ENCODE measurements at places on chromosomes 13 and 19.

DNA sequence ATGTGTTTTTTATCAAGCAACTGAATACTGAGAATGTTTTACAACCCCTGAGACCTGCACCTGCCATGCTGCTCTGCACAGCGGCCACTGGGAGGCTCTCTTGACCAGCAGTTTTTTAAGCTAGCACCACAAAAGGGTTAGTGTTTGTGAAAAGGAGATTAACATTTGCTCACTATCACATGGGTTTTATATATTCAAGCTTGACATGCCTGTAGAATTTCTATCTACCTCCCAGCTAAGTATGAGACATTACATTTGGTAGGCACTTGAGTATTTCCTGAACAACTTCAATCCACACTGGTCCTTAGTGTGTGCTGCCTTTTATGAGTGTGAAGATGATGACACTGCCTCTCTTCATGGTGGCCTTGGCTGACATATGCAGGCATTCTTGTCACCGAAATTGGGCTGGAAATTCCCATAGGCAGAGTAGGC lies 1238.9 kb downstream of the UQCRFS1 start:
- DNase-seq = no peak

DNA sequence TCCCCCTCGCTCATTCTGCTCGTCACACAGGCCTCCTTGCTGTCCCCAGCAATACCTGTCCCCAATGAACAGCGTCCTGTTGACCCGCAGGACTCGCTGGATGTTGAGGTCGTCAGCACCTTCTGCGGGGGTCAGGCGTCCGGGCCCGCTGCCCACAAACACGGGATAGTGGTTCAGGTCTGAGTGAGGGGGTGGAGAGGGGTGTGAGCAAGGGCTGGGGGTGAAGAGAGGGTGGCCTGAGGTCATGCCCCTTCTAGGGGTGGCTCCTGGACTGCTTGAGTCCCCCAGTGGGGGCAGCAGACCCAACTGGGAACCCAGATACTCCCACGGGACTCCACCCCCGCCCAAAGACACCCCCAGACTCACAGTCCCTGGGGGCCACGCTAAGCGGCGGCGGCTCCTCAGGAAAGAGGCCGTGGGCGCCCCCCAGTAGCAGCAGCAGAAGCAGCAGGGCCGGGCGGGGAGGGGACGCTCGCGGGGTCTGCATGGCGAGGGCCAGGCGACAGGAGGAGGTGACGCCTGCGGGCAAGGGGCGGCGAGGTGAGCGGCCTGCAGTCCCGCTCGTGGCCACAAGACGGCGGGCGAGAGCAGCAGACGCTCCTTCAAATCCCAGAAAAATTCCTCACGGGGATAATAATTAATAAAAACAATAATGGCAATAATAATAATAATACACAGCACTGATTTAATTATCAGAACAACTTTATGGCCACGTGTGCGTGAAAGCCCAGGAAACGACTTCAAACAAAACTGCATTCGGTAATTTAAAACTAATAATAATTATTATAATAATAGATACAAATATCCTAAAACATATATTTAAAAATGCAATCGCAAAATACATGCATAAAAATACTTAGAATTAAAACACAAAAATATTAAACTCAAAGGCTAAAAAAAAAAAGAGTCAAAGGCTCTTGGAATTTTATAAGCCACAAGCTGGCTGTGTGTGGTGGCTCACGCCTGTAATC lies 1.2 kb downstream of the SEMA6B start:
- DNase-seq = peak; percentile 40

DNA sequence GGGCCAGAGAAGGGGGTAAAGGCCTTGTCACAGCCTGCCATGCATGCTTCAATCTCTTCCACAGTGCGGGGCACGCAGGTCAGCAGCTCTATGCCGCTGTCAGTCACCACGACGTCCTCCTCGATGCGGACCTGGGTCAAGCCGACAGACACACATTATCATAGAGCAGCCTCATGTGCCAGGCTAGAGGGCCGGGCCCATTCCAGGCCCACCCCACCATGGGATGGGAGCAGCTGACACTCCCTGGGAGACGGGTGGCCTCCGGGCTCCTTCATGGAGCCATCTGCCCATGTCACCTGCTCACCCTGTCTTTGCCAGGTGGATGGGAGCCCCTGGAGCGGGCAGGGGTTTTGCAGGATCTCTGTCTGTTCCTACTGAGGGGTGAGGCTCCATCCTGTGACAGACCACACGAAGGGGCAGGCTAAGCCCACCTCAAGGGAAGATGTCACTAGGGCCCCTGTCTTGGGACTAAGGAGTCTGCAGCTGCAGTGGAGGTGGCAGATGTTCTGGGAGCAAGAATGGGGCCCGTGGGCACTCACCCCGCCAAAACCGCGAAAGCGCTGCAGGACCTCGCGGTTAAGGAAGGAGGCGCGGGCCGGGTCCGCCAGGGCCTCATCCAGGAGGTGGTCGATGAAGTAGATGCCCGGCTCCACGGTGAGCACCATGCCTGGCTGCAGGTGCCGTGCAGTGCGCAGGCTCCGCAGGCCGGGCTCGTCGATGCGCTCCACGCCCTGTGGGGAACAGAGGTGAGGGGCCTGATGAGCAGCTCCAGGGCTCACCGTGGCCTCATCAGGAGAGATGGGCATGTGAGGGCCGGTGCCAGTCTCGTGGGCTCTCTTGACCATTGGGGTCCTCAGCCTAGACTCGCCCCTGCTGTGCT lies 14.1 kb downstream of the CEBPG start:
- no peak for DNase-seq

DNA sequence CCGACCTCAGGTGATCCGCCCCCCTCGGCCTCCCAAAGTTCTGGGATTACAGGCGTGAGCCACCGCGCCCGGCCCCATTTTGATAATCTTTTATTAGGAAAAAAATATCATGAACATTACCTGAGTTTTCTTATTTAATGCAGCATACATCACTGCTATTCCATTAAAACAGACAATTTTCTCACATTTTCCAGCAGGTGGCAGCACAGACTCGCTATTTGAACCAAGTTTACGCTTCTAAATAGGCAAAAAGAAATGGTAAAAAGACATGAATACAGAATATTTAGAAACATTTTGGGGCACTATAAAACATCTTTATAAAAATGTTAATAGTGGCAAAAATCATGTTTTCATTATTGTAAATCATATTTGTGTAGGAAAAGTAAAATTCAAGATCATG lies 903.1 kb downstream of the SLITRK6 start:
- peak; percentile 19 for DNase-seq

- no peak for DNase-seq
These were observed 58.9 kb downstream of the ERICH4 start for GRCh38 chr19:41501854-41502253.

DNA sequence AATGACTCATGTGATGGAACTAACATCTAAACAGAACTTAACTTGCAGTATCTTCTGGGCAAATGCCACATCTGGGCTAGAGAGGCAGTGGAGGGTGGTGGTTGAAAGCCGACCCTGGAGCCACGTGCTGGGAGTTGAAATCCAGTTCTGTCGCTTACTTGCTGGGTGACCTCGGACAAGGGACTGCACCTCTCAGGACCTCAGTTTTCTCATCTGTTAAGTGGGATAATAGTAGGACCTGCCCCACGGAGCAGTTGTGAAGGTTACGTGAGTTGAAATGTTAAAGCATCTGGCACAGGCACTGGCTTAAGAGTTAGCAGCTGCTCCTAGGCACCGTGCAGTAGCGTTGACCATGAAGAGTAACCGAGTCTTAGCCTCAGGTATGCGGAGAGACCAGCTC lies 76.1 kb downstream of the SIPA1L3 start:
- no peak for DNase-seq

- no peak for DNase-seq
These were observed 37.7 kb downstream of the ACSBG2 start for GRCh38 chr19:6173190-6173589.

DNA sequence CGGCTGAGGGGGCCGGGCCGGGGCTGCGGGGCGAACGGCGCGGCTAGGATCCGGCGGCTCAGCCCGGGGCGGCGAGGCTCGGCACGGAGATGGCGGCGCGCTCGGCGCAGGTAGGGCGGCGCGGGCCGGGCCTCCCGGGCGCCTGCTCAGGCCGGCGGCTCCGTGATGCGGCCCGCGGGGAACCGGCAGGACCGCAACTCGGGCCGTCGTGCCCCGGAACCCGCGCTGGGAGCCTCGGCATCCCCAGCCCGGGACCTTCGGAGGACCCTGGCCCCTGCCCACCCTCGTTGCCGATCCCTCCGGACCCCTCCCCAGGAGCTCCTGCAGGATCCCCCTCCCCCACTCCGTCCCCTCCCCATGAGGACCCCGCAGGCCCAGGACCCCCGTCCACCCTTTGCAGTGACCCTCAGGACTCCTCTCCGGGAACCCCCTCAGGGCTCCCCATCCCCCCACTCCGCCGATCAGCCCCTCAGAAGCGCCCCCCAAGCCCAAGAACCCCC lies 304 bp downstream of the EVI5L start:
- no peak for DNase-seq

- DNase-seq = no peak
These were observed 8.4 kb downstream of the DNM2 start for GRCh38 chr19:10726268-10726667.

- DNase-seq = no peak
These were observed 9.4 kb downstream of the ITPKC start for GRCh38 chr19:40726279-40726678.

GRCh38 chr19:39238209-39238608 lies 6.6 kb downstream of the IFNL3 start:
- DNase-seq = no peak

DNA sequence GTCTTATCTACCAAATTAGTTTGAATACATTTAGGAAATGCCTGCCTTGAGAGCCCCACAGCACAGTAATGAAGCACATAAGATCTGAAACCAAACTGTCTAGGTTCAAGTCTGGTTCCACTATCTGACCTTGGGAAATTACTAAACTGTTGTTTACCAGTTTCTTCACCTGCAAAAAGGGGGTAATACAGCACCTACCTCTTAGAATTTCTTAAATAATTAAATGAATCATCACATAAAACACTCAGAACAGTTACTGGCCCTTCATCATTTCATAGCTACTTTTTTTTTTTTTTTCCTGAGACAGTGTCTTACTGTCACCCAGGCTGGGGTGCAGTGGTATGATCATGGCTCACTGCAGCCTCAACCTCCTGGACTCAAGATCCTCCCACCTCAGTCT lies 59.6 kb downstream of the USP12 start:
- no peak for DNase-seq

DNA sequence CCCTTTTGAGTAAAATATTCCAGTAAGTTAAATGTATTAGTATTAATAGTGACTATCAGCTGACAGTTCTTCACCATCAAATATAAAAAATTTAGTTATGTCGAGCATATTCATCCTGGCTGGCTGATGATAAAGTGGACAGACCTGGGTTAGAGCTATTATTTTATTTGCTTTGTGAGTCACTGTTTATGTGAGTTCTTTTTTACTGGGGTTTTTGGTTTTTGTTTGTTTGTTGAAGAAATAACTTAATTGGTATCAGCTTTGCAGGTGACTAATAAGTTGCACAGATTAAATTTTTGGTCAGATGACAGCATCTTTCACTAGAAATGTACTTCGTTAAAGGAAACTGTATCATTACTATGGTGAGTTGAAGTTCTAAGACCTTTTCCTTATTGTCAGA lies 224.7 kb downstream of the GGACT start:
- no peak for DNase-seq

- no peak for DNase-seq
These were observed 28.3 kb downstream of the ZNF507 start for GRCh38 chr19:32373585-32374295.

DNA sequence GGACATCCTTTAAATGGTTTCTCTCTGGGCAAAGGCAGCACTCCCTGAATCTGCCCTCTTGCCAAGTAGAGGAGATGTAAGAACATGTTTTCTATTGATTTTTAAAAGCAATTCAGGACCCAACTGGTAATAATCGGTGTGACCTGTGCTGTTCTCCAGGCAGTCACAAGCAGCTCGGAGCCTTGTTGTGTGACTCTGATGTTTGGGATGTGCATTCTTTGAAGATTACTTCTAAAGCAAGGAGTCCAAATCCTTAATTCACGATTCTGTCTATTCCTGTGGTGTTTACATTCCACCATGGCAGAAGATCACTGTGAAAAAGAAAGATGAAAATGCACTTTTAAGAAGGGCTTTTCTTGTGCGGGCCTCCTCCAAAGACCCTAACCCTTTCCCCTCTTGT lies 122.3 kb upstream of the ZNF536 start:
- no peak for DNase-seq

DNA sequence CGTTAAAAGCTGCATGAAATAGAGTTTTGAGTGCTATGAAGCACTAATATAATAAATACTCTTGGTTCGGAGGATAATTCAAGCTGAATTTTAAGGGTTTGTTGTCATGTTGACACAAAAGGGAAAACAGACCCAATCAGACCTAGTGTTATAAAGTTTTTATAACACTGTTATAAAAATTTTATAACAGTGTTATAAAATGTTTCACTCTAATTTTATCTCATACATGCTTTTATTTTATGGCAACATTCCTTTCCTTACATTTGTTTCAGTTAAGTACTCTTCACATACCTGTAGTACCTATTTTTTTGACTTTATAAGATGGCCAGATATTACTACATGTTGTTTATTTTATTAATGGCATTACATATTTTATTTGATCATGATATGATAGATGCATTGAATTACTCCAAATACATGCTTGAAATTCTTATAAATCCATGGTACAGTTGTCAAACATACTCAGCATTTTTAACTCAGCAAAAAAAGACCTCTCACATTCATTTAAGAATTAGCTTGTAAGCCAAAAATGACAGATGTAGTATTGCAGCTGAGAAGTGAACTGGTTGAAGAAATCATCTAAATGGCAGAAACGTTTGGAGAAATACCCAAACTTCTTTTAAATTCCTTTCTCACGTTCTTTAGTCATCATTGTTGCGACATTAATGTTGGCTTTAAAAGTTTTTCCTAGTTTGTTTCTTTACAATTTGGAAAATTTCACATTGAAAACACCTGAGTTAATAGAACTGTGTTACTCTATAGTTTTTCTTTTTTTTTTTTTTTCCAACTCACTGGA lies 104.5 kb downstream of the PIBF1 start:
- DNase-seq = no peak

GRCh38 chr19:11191273-11191755 lies 6.0 kb downstream of the KANK2 start:
- DNase-seq = no peak

- no peak for DNase-seq
These were observed 140.8 kb downstream of the MIPEP start for GRCh38 chr13:23748109-23748990.

DNA sequence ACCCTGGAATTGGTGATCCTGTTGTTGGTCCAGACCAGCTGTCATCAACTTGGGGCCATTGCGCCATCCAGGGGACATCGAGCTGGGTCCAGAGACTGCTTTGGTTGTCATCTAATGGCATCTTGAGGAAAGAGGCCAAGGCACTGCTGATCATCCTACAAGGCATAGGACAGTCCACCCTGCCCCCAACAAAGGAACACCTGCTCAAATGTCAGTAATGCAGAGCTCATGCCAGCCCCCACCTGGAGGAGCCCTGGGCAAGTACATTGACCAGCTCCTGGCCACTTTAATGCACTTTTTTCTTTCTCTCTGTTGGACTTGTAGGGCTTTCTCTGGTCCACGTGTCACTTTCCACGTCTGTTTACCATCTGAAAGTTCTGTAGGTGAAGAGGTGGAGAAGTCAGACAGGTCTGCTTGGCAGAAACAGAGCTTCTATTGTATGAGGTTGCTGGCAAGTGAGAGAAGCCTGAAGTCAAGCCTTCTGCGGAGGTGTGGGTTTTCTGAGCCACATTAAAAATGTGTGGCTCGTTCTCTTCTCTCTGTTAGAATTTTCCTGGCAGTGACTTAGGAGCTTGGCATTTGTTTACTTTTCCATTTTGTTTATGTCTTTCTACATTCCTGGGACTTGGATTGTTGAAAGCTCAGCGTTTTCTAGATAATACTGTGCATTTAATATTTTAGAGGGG lies 124.0 kb upstream of the RNF113B start:
- no peak for DNase-seq
